AG09309 (cell line): ENCODE measurements at places on chromosomes 5 and 9.

DNA sequence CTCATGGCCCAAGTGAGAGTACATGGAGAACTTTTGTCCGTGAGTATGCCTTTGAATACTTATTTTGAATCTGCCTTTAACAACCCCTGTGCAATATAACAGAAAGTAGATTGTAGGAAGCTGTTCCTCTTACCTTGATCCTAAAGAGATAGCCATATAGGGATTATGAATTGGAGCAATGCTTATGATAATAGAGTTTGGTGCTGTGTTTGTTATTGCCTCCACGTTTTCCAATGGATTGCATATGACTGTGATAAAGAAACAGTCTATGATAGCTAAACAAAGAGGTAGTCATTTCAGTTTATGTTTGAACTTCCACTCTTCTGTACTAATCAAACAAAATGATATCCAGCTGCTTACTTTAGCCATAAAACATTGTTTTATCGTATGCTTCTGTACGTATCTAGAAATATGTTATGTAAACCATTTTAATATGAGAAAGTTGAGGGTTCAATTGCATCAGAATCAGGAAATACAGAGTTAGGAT is 199.6 kb upstream of the RGMB start:
- DNase-seq = no peak

- DNase-seq = no peak
These were observed 100.1 kb downstream of the KCNIP1 start for GRCh38 chr5:170603578-170604565.

DNA sequence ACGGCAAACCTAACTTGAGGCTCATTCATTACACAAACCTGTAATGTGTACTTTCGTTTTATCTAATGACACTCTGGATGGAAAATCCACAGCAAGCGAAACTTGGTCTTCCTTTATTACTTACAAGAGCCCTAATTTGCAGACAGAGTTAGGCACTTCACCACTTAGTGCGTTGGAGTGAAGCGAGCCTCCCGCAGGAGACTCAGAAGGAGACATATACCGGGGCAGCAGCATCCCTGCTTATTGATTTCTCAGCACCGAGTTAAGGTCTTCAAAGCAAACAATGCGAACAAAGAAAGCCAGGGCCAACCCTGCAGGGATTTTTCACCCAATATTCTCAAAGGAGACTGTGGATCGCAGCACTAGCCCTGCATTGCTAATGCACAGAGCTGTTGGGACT is 28.6 kb downstream of the LSM11 start:
- no peak for DNase-seq

DNA sequence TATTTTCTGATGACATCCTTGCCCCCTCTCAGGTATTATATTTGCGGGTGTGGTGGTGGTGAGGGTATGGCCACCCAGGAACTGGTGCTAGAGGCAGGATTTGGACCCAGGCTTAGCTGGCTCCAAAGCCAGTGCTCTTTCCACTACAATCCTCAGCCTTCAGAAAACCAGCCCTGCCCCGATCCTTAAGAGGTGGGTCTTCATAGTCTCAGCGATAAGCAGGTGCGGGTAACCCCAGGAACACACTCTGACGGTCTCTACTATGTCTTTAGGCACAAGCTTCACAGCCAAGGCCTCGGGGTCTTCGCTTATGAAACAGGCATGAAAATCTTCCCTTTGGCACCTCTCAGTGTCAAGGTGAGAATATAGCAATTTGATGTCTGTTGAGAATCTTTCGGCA is 169.3 kb downstream of the FGF18 start:
- DNase-seq = no peak

DNA sequence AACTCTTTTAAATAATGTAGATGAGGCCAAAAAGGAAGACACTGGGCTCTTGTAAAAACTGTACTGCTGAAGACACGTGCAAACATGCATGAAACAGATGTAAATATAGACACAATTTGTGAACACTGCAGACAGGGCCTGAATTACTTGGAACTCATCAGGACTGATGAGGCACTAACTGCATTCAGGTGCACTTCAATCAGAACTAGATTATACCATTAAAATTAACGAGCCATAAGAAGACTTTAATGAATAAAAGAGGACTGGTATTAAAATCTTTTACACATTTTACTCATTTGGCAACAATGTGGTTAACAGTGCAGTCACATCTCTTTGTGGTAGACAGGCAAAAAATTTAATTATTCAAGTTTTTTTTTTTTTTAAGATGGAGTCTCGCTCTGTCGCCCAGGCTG is 13.4 kb upstream of the ZCCHC9 start:
- no peak for DNase-seq

- no peak for DNase-seq
These were observed at the start of gene GRIN1 for GRCh38 chr9:137138722-137139467. Gene GRIN1 (plus strand): TSS chr9:137139154. CDS start chr9:137139487, 333 bp downstream.
